Thoracic aorta (tissue), 2 donors: ENCODE measurements at places on chromosomes 2 and 18. TPM values are rescaled to one million over a fixed set of nuclear protein-coding genes. Genes with fewer than 3 reads are reported as not detected.

Gene RAX
- not detected for total RNA-seq

Gene CAVIN2
- 15.0 TPM for total RNA-seq

- H3K4me3 ChIP-seq: no peak overlapping the region
- H3K4me1 ChIP-seq: no peaks in the 10 kb centered on the region
- no peaks in the 10 kb centered on the region for H3K36me3 ChIP-seq
- H3K27ac ChIP-seq: no peak overlapping the region
- no peaks in the 10 kb centered on the region for H3K27me3 ChIP-seq
- no peak for DNase-seq
Observed at GRCh38 chr2:15802657-15803542, 137.4 kb upstream of the MYCN start.

- H3K4me1 ChIP-seq: no peaks in the 10 kb centered on the region
- no peaks in the 10 kb centered on the region for H3K36me3 ChIP-seq
- no peak overlapping the region for H3K4me3 ChIP-seq
Observed at GRCh38 chr2:232773815-232774214, 2.5 kb downstream of the KCNJ13 start.

Gene SAG
- not detected for total RNA-seq

- H3K27me3 ChIP-seq: no peaks in the 10 kb centered on the region
- no peaks in the 10 kb centered on the region for H3K36me3 ChIP-seq
- peaks cover 24% of the 10 kb centered on the region for H3K4me1 ChIP-seq
- no peak overlapping the region for H3K4me3 ChIP-seq
- DNase-seq: no peak
Observed at GRCh38 chr2:205771031-205771430, 88.7 kb downstream of the NRP2 start.

DNA sequence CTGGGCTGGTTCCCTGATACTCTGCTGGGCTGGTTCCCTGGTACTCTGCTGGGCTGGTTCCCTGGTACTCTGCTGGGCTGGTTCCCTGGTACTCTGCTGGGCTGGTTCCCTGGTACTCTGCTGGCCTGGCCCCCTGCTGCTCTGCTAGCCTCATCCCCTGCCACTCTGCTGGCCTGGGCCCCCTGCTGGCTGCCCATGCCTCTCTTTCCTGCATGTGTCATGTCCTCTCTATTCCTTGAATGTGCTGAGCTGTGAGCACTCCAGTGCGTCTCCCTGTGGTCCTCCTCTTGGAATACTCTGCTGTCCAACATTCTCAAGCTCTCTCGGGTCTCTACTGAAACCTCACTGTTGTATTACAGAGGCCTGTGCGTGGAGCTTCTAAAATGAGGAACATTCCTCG is 216.3 kb downstream of the RNF144A start:
- no peak for DNase-seq
- no peaks in the 10 kb centered on the region for H3K36me3 ChIP-seq
- H3K27me3 ChIP-seq: no peaks in the 10 kb centered on the region

DNA sequence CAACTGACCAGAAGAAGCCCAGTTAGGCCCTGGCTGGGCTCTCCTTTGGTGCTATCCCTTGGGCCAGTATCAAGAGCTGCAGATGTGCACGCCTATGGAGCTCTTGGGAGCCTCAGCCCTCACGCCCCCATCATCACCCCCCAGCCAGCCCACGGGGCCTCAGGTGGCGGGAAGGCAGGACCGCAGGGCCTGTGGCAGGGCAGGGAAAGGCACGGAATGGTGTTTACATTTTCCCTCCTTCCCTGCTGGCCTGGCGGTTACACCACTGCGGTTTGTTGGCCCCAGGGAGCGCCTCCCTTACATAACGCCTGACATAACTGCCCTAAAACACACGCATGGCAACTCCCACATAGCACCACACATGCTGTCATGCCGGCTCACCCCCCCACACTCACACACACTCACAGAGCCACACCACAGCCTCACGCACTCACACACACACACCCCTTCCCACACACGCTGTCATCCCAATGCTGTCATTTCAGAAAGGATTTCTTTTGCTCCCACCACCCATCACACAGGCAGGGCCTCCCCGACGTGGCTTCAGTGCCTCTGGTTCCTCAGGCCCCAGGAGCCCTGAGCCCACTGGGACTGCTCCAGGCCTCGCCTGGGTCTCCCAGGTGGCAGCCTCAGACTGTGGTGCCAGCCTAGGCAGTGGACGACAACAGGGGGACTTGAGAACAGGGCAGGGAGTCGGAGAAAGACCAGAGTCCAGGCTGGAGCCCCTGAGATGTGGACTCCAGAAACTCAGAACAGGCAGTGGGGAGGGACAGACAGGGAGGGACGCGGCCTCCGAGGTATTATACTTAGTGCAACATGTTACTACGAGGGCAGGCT is 15.7 kb downstream of the ZFP36L2 start:
- H3K4me3 ChIP-seq: no peak overlapping the region
- H3K4me1 ChIP-seq: peaks cover 6% of the 10 kb centered on the region
- no peaks in the 10 kb centered on the region for H3K36me3 ChIP-seq
- H3K27me3 ChIP-seq: no peaks in the 10 kb centered on the region
- DNase-seq: peak; percentile 38

- no peaks in the 10 kb centered on the region for H3K4me1 ChIP-seq
- no peaks in the 10 kb centered on the region for H3K36me3 ChIP-seq
- no peaks in the 10 kb centered on the region for H3K27me3 ChIP-seq
Observed at GRCh38 chr18:12921178-12921577, 26.6 kb upstream of the SEH1L start.

DNA sequence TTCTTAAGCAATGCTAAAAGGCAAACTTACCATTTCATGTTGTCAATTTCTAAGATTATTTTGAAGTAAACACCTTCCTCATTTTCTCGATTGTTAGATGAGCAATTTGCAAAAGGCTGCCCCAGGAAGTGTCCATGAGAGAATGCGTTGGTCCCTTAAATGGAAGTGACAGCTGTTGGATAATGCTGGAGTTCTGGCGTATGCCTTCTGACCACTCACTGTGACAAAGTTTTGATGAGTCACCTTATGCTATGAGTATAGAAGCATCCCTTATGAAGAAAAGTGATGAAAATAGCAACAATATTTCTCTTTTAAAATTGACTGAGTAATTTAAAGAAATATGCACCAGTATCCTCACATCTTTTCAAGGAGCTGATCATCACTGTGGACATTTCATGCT is 1497.5 kb downstream of the DPP10 start:
- no peaks in the 10 kb centered on the region for H3K4me1 ChIP-seq
- no peak for DNase-seq
- no peak overlapping the region for H3K4me3 ChIP-seq
- H3K36me3 ChIP-seq: no peaks in the 10 kb centered on the region

- no peaks in the 10 kb centered on the region for H3K36me3 ChIP-seq
- no peaks in the 10 kb centered on the region for H3K4me1 ChIP-seq
- H3K27me3 ChIP-seq: no peaks in the 10 kb centered on the region
- no peak overlapping the region for H3K27ac ChIP-seq
Observed at GRCh38 chr18:76709659-76710645, 112.4 kb upstream of the ZNF236 start.

Gene TFCP2L1
- 1.1 TPM for total RNA-seq

DNA sequence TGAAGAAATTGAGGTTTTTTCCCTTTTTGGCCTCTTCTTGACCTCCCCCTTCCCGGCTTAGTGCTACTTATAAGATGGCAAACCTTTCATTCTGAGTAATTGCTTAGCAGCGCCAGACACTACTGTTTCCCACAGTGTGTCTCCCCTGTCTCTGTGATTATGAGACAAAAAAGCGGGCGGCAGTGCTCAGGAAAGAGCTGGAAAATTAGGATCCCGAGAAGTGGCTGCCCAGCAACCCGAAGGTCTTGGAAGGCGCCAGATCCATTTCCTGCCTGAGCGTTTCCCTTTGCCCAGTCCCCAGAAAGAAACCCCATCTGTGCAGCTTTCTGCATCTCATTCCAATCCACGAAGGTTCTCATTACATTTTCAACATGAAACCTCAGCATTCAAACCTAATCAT is 191.9 kb upstream of the APCDD1 start:
- no peak for DNase-seq
- H3K4me3 ChIP-seq: no peak overlapping the region
- H3K4me1 ChIP-seq: no peaks in the 10 kb centered on the region

DNA sequence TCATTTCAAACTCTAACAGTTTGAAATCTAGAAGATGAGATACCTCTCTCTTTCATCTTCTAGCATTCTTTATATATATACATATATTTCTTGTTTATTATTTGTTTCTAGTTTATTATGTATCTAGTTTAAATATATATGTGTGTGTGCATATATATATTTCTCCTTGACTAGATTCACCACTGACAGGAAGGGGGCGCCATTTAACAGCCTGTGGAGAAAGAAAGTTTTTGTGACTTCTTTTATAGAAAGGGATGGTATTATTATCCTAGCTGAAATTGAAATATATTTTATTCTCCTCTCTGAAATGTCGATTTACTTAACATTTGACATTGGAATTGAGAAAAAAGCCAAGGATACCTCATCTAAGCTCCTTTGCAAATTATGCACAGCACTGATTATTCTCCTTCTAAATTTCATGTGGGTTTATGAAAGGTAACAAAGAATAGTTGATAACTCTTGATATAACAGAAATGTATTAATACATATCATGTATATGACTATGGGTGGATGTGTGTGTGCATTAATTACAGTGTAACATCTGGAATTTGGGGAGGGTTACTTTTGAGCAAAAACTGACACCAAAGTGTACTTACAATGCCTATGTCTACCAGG is 160.7 kb upstream of the NT5C1B start:
- H3K4me3 ChIP-seq: no peak overlapping the region
- no peak overlapping the region for H3K27ac ChIP-seq
- no peaks in the 10 kb centered on the region for H3K27me3 ChIP-seq
- H3K36me3 ChIP-seq: no peaks in the 10 kb centered on the region
